Urinary bladder (tissue), 4 donors: ENCODE measurements at places on chromosomes 7 and 10. TPM values are rescaled to one million over a fixed set of nuclear protein-coding genes. Genes with fewer than 3 reads are reported as not detected.

Gene CPA4
- 3.8 TPM for total RNA-seq

Gene ADAM12
- total RNA-seq: 95.0 TPM

Gene ASB10
- total RNA-seq: not detected

Gene CASTOR2
- 8.0 TPM for total RNA-seq

Gene MRLN
- total RNA-seq: 5.7 TPM

Gene FGF8
- total RNA-seq: not detected

Gene CLDN3
- total RNA-seq: 0.21 TPM

Gene PNLIPRP3
- total RNA-seq: not detected

Gene JCAD
- total RNA-seq: 52.0 TPM

Gene IGFBP3
- 150 TPM for total RNA-seq

Gene PRSS2
- total RNA-seq: not detected

Gene CPED1
- total RNA-seq: 78.4 TPM

Gene OR2A7
- total RNA-seq: 5.6 TPM

Gene ZNF736
- total RNA-seq: 42.7 TPM

Gene OR2A12
- not detected for total RNA-seq

Gene CPN1
- total RNA-seq: 0.16 TPM

Gene SEC31B
- 7.0 TPM for total RNA-seq

Gene ADARB2
- total RNA-seq: 0.26 TPM

Gene PCLO
- total RNA-seq: 6.5 TPM

Gene MORN4
- total RNA-seq: 5.9 TPM

Gene CDK5
- 6.7 TPM for total RNA-seq

Gene ITIH5
- 97.6 TPM for total RNA-seq

Gene LIPM
- not detected for total RNA-seq

Gene FFAR4
- total RNA-seq: 0.16 TPM

Gene GPR37
- 5.4 TPM for total RNA-seq

Gene RAPGEF5
- 99.1 TPM for total RNA-seq

Gene SPACDR
- not detected for total RNA-seq

Gene AGBL3
- total RNA-seq: 7.8 TPM

Gene TNS3
- total RNA-seq: 71.3 TPM

Gene NET1
- total RNA-seq: 108 TPM

Gene TFEC
- 8.2 TPM for total RNA-seq

Gene ZPBP
- 0.21 TPM for total RNA-seq

Gene ATRNL1
- total RNA-seq: 153 TPM

Gene FZD8
- total RNA-seq: 8.2 TPM

Gene PPP1R17
- not detected for total RNA-seq

Gene LAMB4
- total RNA-seq: 0.90 TPM

Gene STRIP2
- total RNA-seq: 4.1 TPM

Gene OPN4
- total RNA-seq: not detected
